Right atrium auricular region (tissue), 2 donors: ENCODE measurements at places on chromosomes 5 and 9. TPM values are rescaled to one million over a fixed set of nuclear protein-coding genes. Genes with fewer than 3 reads are reported as not detected.

DNA sequence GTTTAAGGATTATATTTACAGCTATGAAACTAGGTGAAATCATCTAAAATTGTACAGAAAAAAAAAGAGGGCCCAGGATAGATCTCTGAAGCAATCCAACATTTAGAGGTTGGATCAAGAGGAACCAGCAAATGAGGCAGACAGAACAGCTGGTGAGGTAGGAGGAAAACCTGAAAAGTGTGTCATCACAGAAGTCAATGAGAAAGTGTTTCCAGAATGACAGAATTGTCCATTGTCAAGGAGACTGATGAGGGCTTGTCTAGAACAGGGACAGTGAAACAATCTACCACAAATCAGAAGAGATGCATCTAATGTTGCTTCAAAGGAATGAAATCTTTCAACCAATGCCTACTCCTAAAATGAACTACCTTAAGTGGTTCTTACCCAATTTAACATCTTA is 6.6 kb downstream of the C5orf63 start:
- no peak overlapping the region for H3K4me3 ChIP-seq
- no peak for DNase-seq
- H3K36me3 ChIP-seq = no peaks in the 10 kb centered on the region
- no peaks in the 10 kb centered on the region for H3K27me3 ChIP-seq
- peaks cover 7% of the 10 kb centered on the region for H3K4me1 ChIP-seq
- H3K27ac ChIP-seq = no peak overlapping the region

DNA sequence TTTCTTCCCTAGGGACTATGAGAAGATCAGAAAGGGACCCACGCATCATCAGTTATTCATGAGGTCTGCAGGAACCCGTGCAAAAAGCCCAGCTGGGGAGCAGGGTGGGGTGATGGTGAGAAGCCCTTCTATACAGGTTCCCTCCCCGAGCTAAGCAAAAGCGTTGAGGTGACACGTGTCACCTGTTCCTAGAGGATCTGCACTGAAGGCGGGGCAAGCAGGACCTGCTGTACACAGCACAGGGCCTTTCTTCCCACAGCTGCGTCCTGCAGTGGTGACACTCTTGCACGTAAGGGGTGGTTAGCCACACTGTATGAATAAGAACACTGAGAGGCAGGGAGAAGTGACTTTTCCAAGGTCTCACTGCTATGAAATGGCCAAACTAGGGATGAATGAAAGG is 37.2 kb upstream of the SH3PXD2B start:
- no peak for DNase-seq
- H3K27ac ChIP-seq = no peak overlapping the region
- no peaks in the 10 kb centered on the region for H3K36me3 ChIP-seq
- H3K4me1 ChIP-seq = peaks cover 1% of the 10 kb centered on the region
- H3K27me3 ChIP-seq = no peaks in the 10 kb centered on the region
- H3K4me3 ChIP-seq = no peak overlapping the region

- H3K27ac ChIP-seq = no peak overlapping the region
- DNase-seq = no peak
- no peak overlapping the region for H3K4me3 ChIP-seq
- H3K27me3 ChIP-seq = no peaks in the 10 kb centered on the region
- no peaks in the 10 kb centered on the region for H3K4me1 ChIP-seq
- peaks cover 29% of the 10 kb centered on the region for H3K36me3 ChIP-seq
These were observed 2.8 kb downstream of the ATP6V1G1 start for GRCh38 chr9:114590328-114590727.

DNA sequence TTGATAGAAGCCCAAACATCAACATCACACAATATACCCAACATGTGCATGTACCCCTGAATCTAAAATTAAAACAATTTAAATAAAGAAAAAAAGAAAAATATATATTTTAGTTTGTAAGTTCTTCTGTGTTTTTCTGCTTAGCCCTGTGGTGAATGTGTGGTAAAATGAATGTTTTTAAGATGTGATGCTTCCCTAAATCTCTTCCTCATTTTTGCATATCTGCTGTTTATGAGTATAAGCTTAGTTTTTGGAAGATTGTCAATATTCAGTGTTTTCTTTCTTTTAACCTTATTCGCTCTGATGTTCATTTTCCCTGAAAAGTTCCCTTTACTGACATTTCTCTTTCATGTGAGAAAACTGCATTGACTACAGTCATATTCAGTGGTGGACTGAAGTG is 44.4 kb upstream of the DAB2 start:
- H3K4me1 ChIP-seq = no peaks in the 10 kb centered on the region
- no peak overlapping the region for H3K4me3 ChIP-seq
- H3K36me3 ChIP-seq = no peaks in the 10 kb centered on the region
- H3K27me3 ChIP-seq = no peaks in the 10 kb centered on the region
- no peak overlapping the region for H3K27ac ChIP-seq

The CCNI2 gene
- not detected for total RNA-seq

The LMNB1 gene
- 2.5 TPM for total RNA-seq

DNA sequence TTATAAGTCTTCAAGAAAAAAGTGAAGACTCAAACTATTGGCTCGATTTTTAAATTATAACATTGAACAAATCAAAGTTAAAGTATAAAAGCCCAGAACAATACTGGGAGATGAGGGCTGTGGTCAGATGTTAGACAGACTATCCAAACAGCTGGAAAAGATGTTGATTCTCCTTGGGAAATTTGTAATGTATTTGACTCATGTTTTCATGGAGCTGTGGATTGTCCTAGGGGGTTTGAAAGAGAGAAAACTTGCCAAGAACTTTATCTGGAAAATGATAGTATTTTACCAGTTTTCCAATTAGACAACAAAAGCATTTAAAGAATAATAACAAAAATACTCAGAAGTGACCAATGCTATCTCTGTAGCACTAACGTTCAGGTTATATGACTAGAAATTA is 339.2 kb downstream of the ARL15 start:
- H3K4me1 ChIP-seq = no peaks in the 10 kb centered on the region
- no peaks in the 10 kb centered on the region for H3K36me3 ChIP-seq
- no peaks in the 10 kb centered on the region for H3K27me3 ChIP-seq
- H3K4me3 ChIP-seq = no peak overlapping the region

DNA sequence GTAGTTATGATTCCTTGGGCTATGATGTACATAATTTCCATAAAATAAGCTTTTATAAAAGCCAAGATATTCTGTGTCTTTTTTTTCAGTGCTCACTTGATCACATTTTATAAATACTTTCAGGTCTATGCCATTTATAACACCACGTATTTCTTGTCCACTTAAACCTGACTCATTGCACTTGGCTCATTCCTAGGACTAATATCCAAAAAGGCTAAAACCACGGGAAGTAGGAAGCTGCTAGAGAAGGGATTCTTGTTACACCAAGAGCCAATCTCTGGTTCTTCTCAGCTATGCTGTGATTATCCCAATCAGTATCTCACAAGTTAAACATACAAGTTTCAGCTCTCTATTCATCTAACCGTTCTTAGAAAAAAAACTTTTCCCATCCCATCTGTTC is 80.4 kb upstream of the CDH6 start:
- no peak for DNase-seq
- no peaks in the 10 kb centered on the region for H3K27me3 ChIP-seq
- H3K4me1 ChIP-seq = no peaks in the 10 kb centered on the region
- H3K36me3 ChIP-seq = no peaks in the 10 kb centered on the region
- H3K27ac ChIP-seq = no peak overlapping the region

DNA sequence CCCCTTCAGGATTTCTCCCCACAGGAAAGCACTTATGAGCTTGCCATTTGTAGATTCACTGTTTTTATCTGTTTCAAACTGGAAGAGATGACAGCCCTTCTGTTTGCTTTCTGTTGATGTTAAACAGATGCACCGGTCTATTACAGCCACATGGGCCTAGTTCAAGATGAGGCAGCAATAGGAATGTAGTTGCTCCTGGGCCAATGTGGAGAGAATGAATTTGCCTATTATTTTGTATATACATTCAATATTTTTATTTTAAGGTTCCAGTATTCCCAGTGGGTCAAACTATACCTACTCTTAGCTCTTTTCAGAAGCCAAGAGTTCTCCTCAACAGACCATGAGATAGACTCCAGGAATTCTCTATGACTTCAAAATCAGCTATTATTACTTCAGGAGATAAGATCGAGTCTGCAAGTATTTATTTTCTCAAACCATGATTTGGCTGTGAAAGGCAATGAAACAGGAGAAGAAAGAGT is 461.6 kb downstream of the RASEF start:
- no peaks in the 10 kb centered on the region for H3K27me3 ChIP-seq
- no peaks in the 10 kb centered on the region for H3K36me3 ChIP-seq
- no peaks in the 10 kb centered on the region for H3K4me1 ChIP-seq
- H3K27ac ChIP-seq = no peak overlapping the region
- no peak overlapping the region for H3K4me3 ChIP-seq
- no peak for DNase-seq

The TMC1 gene
- total RNA-seq = not detected

GRCh38 chr9:108950168-108950567 is 16.0 kb downstream of the ABITRAM start:
- no peak for DNase-seq
- no peaks in the 10 kb centered on the region for H3K27me3 ChIP-seq
- no peak overlapping the region for H3K27ac ChIP-seq
- no peaks in the 10 kb centered on the region for H3K4me1 ChIP-seq
- peaks cover 10% of the 10 kb centered on the region for H3K36me3 ChIP-seq
- H3K4me3 ChIP-seq = no peak overlapping the region

DNA sequence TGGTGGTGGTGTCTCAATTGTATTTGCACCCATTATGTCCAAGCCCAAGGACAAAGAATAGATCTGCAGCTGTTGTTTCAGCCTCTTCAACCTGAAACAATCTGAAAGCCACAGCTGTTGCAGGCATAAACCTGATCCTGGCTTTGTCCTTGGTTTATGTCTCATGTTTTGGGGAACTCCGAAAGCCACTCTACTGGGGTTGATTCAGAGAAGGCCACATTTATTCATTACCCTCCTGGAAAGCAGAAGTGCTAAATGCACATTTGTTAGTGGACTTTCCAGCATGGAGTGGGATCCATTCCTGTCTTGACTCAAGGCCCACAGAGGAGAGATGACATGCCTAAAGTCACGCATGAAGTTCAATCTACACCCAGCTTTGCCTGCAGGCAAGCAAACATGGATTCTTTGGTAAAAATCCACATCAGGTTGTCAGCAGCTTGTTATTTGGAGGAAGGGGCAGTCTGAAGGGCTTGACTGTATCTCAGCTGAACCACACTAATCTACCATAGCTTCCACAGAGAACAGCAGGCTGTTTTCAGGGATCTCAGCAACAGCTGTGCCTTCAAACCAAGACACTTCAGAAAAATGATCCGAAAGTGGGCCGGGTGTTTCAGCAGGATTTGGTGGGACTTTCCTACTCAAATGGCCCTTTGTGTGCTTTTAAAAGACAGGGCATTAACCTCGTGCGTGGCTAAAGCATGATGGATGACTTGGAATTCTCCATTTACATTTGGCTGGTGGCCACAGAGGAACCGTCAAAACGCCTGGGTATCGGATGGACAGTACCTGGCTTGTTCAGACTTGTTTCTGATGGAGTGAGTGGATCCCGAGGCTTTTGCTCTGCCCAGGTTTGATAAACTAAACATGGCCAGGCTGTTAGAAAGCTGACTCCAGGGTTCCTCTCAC is 36.2 kb upstream of the ADAM19 start:
- no peaks in the 10 kb centered on the region for H3K36me3 ChIP-seq
- no peaks in the 10 kb centered on the region for H3K27me3 ChIP-seq
- no peak overlapping the region for H3K4me3 ChIP-seq
- no peaks in the 10 kb centered on the region for H3K4me1 ChIP-seq

DNA sequence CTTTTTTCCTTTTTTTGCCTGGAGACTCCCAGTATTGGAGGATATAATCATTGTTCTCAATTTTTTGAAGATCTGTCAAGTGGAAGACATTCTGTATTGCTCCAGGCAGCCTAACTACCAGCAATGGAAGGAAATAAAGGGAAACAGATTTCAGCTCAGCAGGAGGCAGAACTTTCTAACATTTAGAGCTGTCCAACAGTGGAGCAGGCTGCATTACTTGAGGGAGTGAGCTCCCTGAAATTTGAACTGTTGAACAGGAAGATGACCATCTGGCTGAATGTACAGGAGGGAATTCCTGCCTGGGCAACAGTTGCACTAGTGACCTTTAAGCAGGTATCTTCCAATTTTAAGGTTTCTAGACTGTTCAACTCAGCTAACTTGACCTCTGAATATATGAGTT is 1.1 kb upstream of the GAPVD1 start:
- H3K4me3 ChIP-seq = no peak overlapping the region
- no peaks in the 10 kb centered on the region for H3K36me3 ChIP-seq
- H3K4me1 ChIP-seq = peaks cover 23% of the 10 kb centered on the region
- no peaks in the 10 kb centered on the region for H3K27me3 ChIP-seq

- DNase-seq = no peak
- peaks cover 6% of the 10 kb centered on the region for H3K36me3 ChIP-seq
- H3K27ac ChIP-seq = no peak overlapping the region
- H3K4me3 ChIP-seq = no peak overlapping the region
- H3K27me3 ChIP-seq = no peaks in the 10 kb centered on the region
- no peaks in the 10 kb centered on the region for H3K4me1 ChIP-seq
These were observed 30.1 kb downstream of the NDUFS6 start for GRCh38 chr5:1831257-1831656.

DNA sequence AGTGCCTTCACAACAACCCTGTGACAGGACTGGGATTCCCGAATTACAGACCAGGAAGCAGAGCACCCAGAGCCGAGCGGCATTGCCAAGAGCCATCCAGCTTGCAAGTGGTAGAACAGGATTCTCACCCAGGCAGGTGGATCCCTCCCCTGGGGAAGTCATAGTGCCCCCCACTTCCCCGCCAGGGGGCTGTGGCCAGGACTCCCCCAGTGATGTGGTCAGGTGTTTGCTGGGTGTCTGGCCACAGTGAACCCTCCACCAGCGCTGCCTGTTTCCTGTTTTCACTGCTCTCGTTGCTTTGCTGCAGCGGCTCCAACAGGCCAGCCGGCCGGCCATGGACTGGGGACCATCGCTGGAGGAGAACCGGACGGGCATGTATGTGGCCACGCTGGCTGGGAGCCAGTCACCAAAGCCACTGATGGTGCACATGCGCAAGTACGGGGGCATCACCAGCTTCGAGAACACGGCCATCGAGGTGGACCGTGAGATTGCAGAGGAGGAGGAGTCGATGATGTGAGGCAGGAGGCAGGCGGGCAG is 19.3 kb downstream of the SLC6A7 start:
- H3K36me3 ChIP-seq = no peaks in the 10 kb centered on the region
- no peak overlapping the region for H3K4me3 ChIP-seq

DNA sequence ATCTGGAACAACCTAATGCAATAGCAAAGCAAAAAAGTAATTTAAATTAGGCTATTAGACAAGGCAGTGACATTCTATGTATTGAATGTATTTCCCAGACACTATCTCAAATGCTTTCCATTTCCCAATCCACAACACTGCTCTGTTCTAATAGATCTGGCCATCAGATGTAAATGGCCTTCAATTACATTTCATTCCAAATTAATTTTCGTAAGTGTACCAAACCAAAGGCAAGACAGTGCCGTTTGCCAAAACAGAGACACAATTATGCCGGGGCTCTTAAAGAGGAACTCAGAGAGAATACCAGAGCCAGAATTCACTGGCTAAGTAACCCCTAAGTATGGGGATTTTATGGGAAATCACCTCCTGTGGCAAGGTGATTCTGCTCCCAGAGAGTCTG is 63.1 kb downstream of the GNAQ start:
- H3K27ac ChIP-seq = no peak overlapping the region
- H3K4me3 ChIP-seq = no peak overlapping the region
- H3K36me3 ChIP-seq = no peaks in the 10 kb centered on the region
- H3K4me1 ChIP-seq = no peaks in the 10 kb centered on the region
- no peak for DNase-seq
- no peaks in the 10 kb centered on the region for H3K27me3 ChIP-seq
